HT-29 (cell line): ENCODE measurements at places on chromosomes 3 and 15.
A peak's percentile ranks its signal among the peaks of the same experiment; 100 is the strongest.

GRCh38 chr15:77537006-77537405 is 95.7 kb downstream of the LINGO1 start:
- DNase-seq, result no peak

- DNase-seq, result no peak
These were observed 268.0 kb upstream of the TBL1XR1 start for GRCh38 chr3:177465257-177465642.

DNA sequence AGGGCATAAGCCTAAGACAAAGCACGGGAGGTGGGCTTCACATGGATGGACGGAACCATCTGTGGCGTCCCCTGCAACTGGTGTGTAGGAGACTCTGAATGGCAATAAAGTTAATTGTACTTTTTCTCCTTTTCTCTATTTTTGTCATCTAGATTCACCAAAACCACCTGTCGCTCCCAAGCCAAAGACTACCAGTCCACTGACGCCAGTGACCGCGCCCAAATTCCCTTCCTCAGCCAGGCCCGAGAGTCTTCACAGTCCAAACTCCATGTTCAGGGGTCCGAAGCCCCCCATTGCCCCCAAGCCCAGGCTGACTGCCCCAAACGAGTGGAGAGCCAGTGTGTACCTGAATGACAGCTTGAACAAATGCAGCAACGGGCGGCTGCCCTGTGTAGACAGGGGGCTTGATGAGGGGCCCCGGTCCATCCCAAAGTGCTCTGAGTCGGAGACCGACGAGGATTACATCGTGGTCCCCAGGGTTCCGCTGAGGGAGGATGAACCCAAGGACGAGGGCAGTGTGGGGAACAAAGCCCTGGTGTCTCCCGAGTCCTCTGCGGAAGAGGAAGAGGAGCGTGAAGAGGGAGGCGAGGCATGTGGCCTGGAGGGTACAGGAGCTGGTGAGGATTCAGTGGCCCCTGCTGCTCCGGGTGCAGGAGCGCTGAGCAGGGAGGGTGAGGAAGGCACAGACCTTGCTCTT is at the start of gene FGD5:
TSS of gene FGD5 (plus strand) at position 159 of the 697 bp plus-strand sequence. CDS start at position 269, 110 bp downstream.
- DNase-seq, result no peak

- no peak for DNase-seq
These were observed 24.7 kb downstream of the ZNF80 start for GRCh38 chr3:114212646-114213045.

DNA sequence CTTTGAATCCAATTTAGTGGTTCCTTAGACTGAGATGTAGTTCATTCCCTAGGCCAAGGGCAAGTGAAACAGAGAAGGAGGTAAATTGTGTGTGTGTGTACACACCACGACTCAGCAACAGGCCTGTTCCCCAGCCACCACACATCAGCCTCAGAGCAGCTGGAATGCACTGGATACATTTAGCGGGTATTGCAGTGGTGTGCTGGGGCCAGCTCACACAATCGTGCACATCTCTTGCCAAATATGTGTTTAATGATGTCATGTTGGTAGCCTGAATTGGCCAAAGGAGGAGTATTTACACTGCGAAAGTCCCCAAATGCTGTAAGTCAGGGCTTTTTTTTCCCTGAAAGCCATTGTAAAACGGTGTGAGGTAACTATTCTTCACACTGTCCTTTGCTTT is 82.3 kb downstream of the RBPMS2 start:
- no peak for DNase-seq

- DNase-seq, result peak; percentile 66
These were observed 19.2 kb upstream of the CPOX start for GRCh38 chr3:98612587-98612986.

DNA sequence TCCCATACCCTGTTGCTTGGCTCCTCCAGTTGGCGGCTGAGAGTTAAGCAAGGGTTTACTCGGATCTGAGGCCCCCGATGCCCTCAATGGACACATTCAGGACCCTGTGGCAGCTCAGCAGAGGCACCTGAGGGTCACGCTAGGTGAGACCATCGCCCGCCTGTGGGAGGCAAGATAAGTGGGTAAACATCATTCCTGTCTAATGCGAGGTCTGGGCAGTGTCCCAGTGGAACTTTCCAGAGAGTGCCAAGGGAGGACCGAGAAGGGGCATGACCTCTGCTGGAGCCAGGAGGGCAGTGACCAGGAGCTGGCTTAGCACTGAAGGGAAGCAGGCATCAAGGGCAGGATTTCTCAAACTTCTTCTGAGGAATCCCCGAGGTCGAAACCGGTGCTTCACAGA is 65.4 kb upstream of the SEC61A1 start:
- DNase-seq, result no peak

DNA sequence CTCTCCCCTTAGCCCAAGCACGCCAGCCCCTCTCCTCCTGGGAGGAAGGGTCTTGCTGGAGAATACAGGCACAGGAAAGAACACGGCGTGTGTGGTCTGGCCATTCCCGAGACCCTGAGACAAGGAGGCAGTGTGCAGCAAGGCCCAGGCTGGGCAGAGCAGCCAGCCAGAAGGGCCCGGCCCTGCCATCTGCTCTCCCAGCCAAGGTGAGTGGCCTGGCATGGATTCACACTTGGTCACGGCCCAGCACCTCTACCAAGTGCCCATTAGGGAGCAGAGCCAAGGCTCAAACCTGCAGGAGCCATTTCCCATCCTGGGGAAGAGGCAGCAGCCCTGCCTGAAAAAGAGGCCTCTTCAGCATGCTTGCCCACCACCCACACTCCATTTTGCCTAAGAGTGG is 28.6 kb downstream of the MEGF11 start:
- no peak for DNase-seq

DNA sequence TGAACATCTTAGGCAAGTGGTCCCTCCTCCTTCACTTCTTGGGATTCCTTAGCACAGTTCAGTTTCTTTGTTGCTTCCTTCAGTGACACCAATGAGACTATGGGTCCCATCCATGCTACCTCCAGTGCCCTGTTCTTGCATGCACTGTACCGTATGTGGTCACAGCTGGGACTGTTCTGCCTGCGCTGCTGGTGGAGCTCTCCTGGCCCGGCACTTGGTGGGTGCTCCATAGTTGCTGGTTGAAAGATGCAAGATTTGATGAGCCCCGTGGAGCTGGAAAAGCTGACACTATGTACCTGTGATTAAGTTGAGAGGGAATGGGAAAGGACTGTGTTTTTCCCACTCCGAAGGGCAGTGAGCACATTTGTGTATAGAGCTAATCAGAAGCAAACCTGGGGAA is 397.8 kb downstream of the LRTM1 start:
- no peak for DNase-seq

DNA sequence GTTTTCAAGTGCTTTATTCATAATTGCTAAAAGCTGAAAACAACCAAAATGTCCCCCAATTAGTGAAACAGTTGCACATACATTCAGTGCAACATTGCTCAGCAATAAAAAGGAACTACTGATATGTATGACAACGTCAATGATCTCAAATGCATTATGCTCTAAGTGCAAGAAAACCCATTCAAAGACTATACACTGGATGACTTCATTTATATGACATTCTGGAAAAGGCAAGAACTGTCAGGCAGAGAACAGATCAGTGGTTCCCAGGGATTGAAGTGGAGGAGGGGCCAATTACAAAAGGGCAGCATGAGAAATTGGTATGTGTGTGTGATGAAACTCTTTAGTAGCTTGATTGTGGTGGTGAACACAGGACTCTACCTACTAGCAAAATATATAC is 585.6 kb downstream of the TBL1XR1 start:
- DNase-seq, result no peak

- no peak for DNase-seq
These were observed at the start of gene ANKRD34C for GRCh38 chr15:79282371-79283251. Gene ANKRD34C, plus strand, starts transcription at chr15:79282722. Its CDS starts 10,563 bp downstream, at chr15:79293285.

DNA sequence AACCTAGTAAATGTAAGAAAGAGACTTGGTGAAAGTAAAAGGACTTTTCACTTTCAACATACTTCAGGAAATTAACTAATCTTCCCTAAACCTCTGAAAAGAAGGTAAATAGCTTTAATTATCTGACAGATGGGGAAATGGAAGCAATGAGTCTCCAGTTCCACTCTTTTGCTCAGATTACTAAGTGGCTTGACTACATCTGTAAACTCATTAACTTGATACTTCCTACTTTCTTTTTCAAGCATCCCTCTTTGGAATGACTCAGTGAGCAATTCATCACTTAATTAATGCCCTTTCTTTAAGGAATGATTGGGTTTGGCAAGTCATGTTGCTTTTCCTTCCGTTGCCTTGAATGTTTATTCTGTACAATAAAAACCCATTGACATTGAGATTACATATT is 234.2 kb downstream of the GRM7 start:
- DNase-seq, result no peak

DNA sequence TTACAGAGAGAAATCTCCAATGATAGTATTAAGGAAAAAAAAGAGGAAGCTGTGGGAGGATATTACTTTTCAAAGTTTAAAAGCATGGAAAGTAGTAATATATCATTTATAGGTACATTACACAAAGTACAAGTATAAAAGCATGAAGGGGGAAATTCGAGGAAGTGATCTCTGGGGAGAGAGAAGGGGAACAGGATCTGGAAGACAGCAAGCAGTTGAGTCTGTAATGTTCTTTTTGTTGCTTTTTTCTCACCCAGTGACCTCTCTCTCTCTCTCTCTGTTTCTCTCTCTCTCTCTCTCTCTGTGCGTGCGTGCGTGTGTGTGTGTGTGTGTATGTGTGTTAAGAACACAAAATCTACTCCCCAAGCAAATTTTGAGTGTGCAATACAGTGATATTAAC is 10.2 kb downstream of the C3orf20 start:
- DNase-seq, result no peak
